ENCODE measurements at places on chromosomes 16 and 17.

DNA sequence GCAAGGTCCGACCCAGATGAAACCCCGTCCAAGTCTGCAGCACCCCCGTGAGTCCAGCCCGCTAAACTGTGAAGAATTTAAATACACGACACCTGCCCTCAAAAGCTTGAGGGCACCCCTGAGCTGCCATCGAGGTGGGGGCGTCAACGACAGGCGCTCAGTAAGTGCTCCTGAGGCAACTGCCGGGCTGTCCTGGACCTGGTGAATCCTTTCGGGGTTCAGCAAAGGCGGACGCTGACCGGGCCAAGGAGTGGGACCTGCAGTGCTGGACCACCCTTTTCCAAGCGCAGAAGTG is 512 bp upstream of the ENDOV start:
- DNase-seq = peak; percentile 30

DNA sequence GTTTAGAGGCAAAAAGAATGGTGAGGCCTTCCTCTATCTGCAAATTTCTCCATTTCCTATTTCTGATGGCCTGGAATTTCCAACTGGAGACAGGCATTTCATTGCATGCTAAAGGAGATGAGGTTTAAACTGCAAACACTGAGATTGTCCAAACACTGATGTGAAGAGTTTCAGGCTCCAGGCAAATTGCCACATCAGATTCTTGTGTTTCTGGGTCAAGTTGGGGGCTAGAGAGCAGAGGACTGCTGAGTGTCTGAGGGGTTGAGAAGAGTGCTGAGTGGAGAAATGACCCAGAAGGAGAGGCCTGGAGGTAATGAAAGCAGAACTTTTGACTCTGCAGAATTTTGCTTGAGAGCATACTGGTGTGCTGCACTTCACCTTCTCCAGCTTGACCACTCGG is 216.7 kb upstream of the MPHOSPH6 start:
- DNase-seq = no peak

DNA sequence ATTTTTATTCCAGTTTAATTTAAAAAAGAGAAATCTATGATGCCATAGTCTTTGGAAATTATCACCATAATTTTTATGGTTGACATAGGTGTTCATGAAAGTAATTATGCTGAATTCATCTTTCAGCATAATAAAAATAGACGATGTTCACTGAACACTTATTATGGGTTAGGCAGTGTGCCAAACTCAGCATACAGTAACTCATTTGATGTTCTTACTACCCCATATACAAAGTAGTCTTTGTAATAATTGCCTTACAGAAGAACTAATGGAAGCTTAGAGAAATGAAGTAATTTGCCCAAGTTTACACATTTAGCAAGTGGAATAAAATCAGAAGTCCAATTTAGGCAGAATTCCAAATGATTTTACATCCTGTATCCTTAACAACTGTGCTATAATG is 852.2 kb upstream of the GOT2 start:
- DNase-seq = no peak

DNA sequence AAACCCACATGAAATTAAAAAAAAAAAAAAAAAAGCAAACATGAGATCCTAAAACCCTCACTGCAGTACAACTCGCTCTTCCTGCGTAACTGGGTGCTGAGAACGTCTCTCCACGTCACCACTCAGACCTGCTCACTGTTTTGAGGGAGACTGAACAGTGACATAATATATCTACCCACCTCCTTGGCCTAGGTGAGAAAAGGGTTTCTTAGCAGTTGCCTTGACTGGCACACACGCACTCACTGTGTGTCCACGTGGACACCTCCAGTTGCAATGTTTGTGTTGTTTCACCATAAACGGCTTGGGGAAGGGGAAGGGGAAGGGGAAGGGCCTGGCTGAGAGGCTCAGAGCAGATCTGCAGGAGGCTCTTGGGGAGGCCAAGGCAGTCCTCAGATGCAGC is 32.0 kb downstream of the FANCA start:
- no peak for DNase-seq

DNA sequence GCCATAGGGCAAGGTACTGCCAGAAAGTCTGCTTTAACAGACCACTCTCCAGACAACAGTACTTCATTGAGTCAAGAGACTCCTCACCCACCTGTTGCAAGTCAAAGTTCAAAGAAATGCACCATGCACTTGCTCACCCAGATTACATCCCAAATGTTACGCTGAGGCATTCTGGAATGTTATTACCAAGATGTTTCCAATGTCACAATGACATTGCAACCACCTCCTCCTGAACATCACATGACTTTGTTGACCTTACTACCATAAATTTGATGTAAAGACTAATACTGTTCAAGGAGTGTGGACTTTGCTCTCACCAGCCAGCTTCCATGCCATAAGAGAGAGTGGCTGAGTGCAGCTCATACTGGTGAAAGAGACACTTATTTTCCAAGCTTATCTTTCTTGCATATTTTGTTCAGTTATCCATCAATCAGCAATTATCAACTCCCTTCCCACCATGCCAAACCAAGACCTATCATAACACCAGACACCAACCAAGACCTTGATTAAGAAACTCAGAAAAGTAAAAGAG is 58.5 kb upstream of the BCAR1 start:
- no peak for DNase-seq

DNA sequence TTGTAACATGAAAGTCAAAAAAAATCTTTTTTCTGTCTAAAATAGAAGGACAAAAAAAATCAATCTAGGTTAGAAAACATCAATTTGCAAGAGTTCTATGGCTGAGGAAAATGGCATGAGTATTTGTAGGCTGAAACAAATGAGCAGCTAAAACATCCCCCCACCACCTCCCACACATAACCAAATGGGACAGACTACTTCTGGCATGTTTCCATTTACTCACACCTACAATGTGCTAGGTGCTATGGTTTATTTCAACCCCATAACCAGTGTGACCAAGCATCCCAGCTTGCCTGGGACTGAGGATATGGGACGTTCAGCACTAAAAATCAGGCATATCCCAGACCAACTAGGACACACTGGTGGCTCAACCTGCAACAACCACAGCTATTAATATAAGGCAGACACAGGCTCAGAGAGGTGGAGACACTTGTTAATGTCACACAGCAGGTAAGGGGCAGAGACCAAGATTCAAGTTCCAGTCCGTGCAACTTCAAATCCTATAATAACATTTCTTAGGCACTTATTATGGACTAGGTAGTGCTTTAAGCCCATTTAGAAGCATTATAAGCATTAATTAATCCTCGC is 96.0 kb downstream of the XYLT1 start:
- no peak for DNase-seq

GRCh38 chr17:77325577-77326075 is 184.9 kb downstream of the SEC14L1 start:
- DNase-seq = no peak

DNA sequence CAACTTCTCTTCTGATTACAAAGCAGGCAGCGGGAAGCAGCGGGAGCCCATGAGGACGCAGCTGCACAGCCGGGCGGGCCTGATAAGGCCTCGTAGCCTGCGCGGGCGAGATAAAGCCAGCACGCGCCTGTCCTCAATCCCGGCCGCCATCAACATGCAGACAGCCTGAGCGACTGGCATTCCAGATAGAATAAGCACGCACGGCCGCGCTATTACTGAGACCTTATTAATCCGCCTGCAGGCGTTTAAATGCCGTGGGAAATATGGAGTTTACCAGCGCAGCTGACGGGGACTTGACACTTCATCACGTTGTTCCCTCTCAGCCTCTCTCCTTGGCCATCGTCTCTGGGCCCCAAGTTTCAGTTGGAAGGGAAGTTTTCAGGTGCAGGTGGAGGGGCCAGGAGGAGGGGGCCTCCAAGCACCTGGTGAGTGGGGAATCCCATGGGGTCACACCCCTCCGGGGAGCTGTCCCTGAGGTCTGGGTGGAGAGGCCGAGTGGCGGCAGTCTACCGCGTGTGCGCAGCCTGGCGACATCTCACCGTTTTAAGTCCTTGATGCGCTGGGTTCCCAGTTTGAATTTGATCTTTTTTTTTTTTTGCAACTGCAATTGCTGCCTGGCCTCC is 27.3 kb upstream of the CBFA2T3 start:
- DNase-seq = no peak

DNA sequence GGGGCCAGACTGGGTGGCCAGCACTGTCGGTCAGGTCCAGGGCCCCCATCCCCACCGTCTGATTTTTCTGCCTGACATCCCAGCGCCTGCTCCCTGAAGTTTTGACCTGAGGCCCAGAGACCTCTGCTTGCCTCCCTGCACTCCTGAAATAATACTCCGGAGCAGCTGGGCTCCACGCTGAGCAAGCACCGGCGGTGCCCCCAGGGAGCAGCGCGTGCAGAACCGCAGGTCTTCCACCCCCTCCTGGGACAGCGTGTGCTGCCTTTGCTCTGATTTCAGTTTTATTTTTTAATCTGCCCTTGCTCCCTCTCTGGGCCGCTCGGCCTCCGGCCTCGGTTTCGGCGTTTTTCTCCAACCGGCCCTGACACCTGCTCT is 132.4 kb upstream of the GSE1 start:
- DNase-seq = no peak

DNA sequence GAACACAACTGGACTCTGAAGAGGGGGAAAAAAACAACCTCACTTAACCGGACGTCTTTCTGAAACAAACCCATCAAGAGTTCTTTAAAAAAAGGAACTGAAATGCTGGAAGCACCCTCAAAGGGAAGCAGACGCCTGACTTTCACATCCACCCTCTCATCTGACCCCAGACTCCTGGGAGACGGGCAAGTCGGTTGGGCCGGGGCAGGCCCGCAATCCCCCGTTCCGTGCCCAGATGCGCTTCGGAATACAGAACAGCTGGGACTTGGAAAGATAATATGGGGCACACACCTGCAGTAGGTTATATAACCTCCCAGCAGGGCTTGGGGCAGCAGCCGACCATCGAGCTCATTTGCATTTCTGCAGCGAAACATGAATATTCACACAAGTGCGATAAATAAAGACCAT is 3.7 kb downstream of the ARHGAP27 start:
- DNase-seq = no peak
